SK-N-SH (cell line): ENCODE measurements at places on chromosomes 6 and 20. TPM values are rescaled to one million over a fixed set of nuclear protein-coding genes. Genes with fewer than 3 reads are reported as not detected.

KCNK16 gene
- not detected in 2 replicates for polyA plus RNA-seq

GRCh38 chr6:138948004-138948403, 40.0 kb downstream of the REPS1 start:
- no peak for DNase-seq

DNA sequence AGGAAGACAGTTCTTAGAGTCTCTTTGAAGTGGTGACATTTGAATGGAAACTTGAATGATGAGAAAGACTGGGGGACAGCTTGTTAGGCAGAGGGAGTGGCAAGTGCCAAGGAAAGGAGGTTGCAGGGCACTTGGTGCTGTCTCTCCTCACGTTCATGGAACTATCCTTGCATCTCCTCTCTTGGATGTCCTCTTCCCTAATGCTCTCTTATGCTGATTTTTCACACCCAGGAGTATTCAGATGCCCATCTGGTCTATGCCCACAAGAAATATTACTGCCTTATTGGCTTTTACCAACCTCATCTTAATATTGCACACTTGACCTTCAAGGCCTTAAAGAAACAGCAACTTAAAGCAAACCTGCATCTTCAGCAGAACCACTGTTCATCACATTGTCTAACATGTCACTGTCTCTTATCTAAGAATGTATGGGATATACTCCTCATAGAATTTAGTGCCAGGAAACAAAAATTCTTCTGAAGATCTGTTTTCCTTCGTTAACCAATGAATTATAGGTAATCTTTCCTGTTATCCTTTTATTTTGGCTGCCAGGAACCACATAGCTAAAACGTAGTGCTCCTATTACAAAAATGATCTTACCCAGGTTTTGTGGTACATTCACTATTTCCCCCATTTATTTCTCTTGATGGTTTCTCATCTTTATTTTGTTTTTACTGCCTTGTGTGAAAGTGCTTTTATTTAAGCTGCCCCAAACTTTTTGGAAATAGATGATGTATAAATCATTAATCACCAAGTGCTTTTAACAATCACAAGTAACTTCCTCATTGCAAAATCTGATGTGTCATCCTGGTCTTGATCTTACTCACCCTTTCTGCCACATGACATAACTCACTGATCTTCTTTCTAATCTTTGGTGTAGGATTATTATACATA, 12.8 kb downstream of the RGS17 start:
- no peak for DNase-seq

DNA sequence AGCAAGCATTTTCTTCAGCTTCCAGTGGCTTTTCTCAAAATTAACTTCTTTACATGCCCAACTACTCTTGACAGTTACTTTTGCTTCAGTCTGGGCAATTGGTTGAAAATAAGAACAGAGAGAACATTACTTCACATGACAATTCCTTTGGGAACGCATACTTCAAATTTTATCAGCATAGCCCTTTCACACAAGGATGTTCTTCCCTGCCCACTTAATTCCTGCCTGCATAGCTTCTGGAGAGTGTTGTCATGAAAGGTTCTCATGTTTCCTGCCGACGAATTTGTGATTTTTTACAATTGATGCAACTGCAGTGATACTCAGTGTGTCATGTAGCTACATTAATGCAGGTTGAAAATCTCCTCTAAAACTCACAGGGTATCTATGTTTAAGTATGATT, 22.0 kb upstream of the SNRNP48 start:
- DNase-seq: no peak

DNA sequence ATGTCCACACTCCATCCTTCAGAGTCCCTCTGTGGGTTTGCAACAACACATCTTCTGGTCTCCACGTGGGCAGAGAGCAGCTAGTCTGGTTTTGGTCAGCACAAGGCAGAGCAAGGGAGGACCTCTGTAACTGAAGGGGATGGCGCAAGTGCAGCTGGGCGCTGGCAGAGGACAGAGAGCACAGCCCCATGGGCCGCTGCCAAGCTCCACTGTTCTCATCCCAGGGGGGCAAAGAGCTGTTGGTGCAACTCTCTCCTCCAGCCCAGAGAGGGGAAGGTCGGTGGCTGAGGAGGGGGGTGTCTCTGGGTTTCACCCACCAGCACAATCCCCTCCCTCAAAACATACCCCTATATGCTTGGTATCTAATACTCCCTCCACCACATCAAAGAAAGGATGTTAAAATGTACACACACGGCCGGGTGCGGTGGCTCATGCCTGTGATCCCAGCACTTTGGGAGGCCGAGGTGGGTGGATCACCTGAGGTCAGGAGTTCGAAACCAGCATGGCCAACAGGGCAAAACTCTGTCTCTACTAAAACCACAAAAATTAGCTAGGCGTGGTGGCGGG, 9.1 kb downstream of the ATP9A start:
- no peak for DNase-seq

GRCh38 chr6:29834564-29835436, 7.2 kb downstream of the HLA-G start:
- peak; percentile 41 for DNase-seq

DNA sequence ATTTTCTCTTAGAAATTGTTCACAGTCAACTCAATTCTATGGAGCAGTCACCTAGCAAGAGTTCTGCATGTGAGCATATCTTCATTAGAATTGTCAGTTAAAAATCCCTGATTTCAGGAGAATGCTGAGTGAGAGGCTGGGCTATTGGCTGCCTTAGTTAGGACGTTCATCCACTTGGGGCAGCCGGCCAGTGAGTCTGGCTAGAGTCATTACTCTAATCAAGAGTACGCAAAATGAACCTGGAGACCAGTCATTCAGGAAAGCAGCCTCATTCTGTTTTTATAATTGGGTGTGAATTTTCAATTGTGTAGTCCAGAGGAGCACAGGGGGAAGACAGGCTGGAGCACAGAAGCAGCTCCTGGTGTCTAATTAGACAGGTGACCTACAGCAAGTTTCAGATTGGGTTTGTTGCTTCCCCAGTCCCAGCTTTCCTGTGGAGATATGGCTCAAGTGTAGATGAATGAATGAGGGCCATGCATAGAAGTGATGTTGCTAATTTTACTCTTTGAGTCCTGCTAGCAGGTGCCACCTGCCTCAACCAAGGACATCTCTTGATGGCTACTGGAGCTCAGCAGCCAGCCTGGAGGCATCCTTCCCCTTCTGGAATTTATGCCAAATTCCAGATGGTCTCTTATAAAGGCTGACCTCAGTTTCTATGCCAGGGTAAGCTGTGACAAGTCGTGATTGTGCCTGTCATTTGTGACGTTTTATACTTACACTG, 265.7 kb downstream of the NKAIN2 start:
- DNase-seq: no peak

DNA sequence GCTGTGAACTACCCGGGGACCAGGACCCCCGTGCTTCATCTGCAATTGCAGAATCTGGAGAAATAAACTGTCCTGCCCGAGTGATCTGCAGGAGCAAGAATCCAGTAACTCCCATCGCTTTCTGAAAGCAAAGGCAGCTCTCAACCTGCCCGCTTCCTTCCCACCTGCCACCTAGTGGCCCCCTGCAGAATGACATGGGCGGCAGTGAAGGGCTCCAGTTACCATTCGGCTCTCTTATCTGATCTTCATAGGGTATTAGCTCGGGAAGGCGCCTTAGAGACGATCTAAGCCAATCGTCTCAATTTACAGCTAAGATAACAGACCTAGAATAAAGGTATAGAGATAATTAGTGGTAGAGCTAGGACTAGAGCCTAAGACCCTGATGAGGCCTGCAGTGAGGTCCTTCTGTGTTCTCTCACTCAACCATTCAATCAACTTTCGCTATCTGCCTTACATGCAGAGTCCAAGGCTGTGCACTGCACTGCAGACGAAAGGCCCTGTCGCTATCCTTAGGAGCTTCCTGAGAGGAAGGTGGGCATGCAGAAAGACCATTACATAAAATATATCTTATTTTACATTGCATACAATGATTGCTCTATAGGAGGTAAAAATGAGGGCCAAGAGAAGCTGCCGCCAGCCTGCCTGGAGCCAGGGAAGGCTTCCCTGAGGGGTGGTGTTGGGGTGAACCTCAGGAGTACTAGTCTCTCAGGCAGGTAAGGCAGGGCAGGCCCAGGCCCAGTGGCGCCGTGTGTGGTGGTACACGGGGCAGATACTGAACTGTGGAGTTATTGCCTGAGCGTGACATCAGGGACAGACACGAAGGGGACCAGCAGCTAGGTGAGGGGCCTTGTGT, 7.1 kb upstream of the PSMG4 start:
- peak; percentile 91 for DNase-seq

GRCh38 chr6:390914-391558, 516 bp upstream of the IRF4 start:
- DNase-seq: no peak

SLC24A3 gene
- not detected in 2 replicates for polyA plus RNA-seq

GRCh38 chr6:51120016-51120415, 301.3 kb downstream of the TFAP2B start:
- no peak for DNase-seq

DNA sequence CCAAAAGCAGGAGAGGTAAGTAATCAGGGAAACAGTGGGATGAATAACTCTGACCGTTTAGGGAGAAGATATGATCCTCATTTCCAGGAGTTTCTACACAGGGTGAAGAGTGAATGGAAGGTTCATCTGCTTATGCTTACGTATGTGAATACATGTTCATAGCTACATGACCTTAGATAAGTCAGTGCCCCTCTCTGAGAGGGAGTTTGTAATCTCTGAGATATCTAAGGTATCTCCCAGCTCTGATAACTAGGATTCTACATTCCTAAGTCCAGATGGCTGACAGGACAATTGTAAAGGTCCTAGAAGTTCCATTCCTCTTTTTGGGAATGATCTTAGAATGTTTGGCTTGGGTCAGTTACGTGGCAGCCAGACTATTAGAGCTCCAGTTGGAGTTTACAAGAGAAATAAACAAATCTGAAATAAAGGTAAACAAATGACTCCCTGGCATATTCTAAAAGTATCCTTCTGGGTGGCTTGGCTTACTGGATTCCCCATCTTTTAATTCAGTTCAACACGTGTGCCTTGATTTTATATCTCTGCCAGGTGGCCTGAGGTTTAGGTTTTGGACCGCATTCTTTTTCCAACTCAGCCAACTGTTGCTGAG, 15.8 kb downstream of the PROCR start:
- no peak for DNase-seq

WFDC2 gene
- polyA plus RNA-seq: 0.21 TPM in 1 of 2 replicates, not detected in the other

DNA sequence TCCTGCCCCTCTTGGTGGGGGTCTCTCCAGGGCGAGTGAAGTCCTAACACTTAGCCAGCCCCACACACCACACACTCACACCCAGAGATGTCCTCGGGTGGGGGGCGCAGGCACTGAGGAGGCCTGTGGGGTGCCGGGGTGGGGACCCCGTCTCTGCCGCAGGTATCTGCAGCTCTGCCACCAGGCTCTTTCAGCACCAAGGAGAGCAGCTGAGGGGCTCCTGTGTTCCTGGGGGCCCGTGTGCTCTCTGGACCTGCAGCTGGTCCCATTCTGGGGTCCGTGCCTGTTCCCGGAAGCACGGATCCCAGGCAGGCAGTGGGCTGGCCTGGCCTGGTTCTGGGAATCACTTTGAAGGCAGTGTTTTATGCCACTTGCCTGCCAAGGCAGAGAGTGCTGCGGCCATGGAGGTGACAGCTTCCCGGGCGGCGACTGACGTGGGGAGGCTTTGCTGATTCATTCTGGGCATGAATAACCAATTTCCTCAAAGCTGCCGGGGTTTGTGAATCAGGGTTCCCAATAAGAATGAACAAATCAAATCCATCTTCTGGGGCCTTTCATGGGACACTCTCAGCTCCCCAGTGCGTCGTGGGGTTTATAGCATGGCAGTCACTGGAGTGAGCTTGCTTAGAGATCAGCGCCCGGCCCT, 54.4 kb upstream of the SLCO4A1 start:
- DNase-seq: no peak

CHRNA4 gene
- not detected in 2 replicates for polyA plus RNA-seq

RIPK1 gene
- polyA plus RNA-seq: 12.0 and 15.7 TPM in 2 replicates

GRCh38 chr6:73236144-73236750, 11.0 kb upstream of the KHDC1L start:
- DNase-seq: no peak

DNA sequence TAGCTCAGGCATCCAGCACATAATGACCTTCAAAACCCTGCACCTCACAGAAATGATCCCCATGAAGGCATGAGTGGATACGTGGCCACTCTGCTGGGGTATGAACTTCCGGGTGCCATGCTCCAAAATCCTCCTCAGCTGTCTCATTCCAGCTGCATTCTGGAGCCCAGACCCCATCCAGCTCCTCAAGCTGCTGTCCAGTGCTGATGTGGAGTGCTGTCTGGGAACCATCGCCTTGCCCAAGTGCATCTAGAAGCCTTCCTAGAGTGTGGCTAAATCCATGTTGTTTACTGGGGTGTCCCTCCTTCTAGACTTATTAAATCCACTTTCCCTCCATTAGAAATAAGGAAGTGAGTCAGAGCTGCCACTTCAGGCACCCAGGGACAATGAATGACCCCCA, 130.8 kb upstream of the PTPRT start:
- no peak for DNase-seq

GRCh38 chr6:159262586-159262985, 93.4 kb downstream of the FNDC1 start:
- no peak for DNase-seq

RAET1E gene
- 0.15 and 0.26 TPM in 2 replicates for polyA plus RNA-seq

DNA sequence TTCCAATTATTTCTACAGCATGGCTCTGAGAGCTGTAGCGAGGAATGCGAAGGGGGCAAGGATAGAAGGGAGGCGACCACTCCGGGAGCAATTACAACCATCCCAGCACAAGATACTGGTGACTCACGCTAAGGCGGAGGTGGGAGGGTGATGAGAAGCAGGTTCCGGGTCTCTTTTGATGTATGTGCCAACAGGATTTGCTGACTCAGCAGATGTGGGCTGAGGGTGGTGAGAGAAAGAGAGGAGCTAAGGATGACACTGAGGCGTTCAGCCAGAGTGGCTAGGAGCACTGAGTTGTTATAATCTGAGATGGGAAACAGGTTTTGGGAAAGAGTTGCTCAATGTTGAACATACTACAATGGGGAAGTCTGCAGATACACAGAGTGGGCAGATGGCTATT, 9.3 kb upstream of the TXNDC5 start:
- no peak for DNase-seq

DDX43 gene
- polyA plus RNA-seq: not detected in 2 replicates

TUBB1 gene
- polyA plus RNA-seq: 0.02 TPM in 1 of 2 replicates, not detected in the other

DNA sequence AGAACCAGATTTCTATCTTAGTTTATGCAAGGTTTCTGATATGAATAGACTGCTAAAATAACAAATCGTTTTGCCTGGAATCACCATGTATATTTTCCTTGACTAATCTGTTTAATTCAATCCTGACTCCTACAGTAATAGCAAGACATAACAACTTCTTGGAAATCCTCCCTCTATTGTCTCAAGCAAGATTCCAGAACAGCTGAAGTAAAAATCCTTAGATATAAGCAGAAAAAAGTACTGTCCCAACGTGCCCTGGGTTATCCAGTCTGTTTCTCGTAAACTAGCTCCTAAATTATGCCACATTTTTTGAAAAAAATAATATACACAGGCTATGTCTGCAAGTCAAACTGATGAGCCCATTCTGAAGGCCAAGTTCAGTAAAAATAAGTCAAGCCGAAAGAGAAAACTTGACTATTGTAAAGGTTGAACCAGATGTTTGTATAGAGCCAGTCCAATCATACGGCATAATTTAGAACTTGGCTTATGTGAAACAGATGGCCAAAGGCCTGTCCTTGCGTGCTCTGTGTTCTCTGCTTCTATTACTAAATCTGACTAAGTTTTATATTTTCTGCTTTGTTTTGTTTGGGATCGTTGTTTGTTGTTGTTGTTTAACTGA, 341.6 kb upstream of the NRSN1 start:
- no peak for DNase-seq

- DNase-seq: no peak
Measured at GRCh38 chr6:102229271-102229670, 835.8 kb downstream of the GRIK2 start.
